CD4-positive, alpha-beta T cell treated with Interleukin-17A for 4 hours (primary cell): ENCODE measurements at places on chromosomes 5 and 9.

DNA sequence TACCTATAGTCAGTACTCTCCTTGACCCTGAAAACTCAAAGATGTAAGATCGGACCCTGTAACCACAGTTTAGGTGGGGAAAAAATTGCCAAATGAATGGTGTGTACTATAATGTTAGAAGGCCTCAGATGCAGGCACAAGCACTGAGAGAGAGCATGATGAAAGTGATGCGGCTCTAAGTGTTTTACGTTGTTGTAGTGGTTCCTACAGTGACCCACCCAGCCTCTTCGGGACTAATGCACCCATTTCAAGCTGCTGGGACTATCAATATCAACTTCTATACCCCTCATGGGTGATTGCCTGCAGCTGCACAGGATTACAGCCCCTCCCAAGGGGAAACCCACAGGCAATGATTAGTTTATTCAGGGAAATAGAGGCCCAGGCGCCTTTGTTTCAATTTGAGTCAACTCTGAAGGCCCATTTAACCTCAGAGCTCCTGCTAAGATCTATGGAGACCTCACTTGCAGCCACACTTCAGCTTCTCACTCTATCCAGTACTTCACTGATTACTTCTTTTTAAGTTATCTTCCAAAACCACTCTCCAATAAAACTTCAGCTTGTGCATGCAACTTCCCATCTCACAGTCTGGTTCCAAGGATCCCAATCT, 340.7 kb downstream of the NR2F1-AS1 start:
- no peak for DNase-seq

GRCh38 chr5:123811831-123812230, 299.9 kb downstream of the CSNK1G3 start:
- DNase-seq = no peak

DNA sequence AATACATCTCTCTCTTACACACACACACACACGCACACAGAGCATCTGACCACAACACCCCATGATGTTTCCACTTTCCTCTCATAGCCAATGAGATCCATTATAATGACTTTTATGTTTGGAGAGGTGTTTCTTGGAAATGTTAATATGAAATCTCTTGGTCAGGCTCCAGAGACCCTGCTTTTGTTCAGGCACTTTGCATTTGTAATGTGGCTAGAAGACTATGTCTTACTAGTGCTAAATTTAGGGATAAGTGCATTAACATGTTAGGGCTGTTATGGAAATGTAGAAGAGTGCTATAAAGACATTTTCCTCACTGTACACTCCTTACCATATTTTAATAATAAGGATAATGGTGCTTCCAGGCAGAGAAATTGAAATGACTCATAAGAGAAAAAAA, 3.8 kb downstream of the CDH9 start:
- no peak for DNase-seq

DNA sequence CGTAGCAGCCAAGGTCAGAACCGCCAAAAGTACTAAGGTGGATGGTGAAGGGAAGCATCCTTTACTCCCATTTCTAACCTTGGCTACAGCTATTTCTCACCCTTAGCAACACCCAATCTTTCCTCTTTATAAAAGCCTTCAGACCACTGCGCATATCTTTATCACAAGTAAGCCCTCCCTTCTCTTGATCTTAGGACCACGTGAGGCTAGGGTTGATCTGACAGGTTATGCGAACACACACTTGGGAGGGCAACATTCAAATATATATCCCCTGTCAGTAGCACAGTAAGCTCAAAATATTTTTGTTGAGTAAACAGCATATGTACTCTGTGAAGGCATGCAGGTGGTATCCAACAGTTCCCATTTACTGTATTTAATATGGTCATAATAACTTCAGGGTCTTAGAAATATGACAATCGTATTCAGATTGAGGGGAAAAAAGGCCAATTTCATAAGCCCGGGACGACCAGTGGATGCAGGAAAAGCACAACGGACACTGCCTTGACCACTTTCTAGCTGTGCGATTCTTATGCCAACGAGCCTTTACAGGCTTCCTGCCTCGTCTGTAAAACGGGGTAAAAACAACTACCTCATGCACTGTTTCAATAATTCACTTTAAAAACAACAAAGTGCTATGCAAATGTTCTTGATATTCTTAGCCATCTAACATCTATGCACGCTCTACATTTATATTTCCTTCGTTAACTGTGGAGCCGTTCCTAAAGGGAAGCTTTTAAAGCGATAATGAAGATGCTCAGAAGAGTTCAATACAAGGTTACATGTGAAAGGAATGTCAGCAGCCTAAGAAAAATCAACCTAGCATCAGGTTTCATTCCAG, 1.3 kb downstream of the ARSB start:
- peak; percentile 6 for DNase-seq

DNA sequence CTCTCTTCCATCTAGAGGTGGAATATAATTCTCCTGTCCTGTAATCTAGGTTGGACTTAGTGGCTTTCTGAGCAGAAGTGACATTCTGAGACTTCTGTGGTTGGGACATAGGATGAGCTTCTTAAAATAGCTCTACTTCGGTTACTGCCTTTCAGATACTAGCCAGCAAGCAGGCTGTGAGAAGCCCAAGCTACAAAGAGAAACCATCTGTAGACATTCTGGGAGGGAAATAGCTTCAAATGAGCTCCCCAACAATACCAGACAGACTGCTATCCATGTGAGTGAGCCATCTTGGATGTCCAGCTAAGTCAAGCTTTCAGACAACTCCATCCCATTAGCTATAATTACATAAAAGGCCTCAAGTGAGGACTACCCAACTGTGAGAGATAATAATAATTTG, 568.9 kb downstream of the DMRTA1 start:
- no peak for DNase-seq

- DNase-seq = no peak
Observed at GRCh38 chr5:54873691-54874090, 111.7 kb downstream of the ESM1 start.

GRCh38 chr5:162227075-162227474, 159.5 kb downstream of the GABRG2 start:
- no peak for DNase-seq

GRCh38 chr5:108830705-108831276, 83.1 kb downstream of the FER start:
- DNase-seq = no peak

DNA sequence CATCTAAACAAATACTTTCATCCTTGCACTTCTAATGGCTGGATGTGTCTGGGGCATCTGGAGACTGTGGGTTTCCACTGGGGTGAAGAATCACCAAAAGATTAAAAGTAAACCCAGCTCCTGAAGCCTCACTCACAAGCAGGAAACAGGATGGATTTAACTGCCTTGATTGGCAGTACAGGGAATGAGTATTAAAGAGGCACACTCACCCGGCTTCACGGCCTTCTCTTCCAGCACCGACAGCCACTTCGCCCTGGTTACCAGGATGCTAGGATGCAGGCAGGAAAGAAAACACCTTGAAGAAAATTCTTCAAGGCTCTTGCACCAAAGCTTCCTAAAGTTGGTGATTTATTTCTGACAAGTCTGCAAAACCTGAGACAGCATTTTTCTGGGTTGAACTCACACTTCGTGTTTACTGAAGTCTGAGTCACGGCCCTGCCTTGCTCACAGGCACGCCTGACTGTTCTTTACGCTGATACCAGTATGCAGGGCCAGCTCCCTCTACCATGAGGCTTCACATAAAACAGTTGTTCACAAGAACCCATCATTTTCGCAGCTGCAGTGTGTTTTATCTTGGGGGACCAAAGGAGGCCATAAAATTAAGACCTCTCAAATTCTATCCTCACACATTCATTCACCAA, 56.5 kb upstream of the ZNF354A start:
- no peak for DNase-seq

- no peak for DNase-seq
Observed at GRCh38 chr5:40672425-40672824, 7.3 kb upstream of the PTGER4 start.

DNA sequence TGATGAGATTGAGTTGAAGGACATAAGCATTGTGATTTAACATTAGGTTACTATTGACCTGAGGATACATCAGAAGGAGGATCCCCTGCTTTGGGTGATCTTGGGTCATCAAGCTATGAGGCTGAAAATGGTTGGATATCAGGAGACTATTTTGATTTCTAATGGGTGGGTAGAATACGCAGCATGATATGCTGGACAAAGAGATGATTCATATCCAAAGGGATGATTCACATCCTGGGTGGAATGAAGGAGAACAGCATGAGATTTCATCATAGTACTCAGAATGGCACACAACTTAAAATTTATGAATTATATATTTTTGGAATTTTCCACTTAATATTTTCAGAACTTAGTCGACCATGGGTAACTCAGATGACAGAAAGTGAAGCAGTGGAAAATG, 1759.5 kb upstream of the C9orf72 start:
- no peak for DNase-seq

DNA sequence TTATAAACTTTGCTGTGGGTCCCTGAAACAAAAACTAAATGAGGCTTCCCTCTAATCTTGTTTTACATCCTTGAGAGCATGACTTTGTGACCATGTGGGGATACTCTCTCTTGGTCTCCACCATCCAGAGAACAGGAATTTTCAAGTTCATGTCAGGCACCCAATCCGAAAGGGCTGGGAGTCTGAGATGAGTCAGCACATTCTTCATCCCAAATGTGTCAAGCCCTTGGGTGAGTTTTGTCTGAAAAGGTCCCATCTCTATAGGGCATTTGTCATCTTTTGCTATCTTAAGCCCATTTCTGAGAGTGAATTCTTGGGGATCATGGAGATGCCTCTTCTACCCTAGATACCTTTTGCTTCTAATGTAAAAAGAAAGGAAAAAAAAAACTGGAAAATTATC, 26.9 kb upstream of the RAPGEF6 start:
- DNase-seq = no peak

GRCh38 chr9:69324549-69325401, at the start of gene ENTREP1:
ENTREP1 (plus strand) TSS chr9:69325215; CDS start chr9:69325310, 95 bp downstream.
- no peak for DNase-seq

DNA sequence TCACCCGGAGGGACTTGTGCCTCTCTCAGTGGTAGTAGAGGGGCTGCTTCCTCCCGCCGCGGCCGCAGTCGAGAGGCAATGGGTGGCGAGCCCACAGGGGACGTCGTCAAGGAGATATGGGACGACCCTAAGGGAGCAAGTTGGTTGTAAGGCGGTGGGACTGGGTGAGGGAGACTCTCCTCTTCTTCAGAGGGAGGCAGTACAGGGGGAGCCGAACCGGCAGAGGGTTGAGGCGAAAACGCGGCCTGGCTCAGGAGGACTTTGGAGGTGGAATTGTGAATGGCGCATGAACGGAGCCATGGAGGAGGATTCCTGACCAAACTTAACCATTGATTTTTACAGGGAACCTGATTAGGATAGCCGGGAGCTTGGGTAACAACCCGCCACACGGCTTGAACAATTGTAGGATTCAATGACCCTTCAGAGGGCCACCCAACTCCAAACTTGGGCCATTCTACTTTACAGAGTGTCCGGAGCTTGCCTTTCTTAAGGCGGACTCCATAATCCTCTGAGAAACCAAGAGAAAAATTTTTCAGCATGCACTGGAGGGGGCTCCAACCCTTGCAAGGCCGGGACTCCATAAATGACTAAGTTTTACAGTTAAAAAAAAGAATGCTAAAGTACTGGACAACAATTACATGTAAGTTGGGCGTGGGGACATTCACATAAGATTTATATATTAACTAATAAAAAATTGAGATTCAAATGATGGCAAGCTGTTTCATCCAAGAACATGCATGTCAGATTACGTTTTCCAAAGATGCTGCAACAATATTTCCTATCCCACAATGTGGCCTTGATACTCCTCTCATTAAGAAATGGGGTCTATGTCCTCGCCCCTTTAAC, 19.4 kb upstream of the RHOBTB3 start:
- DNase-seq = no peak

- no peak for DNase-seq
Observed at GRCh38 chr5:92969781-92970237, 611.2 kb downstream of the NR2F1-AS1 start.

GRCh38 chr5:64513492-64513891, 7.7 kb downstream of the RGS7BP start:
- no peak for DNase-seq

- DNase-seq = no peak
Observed at GRCh38 chr9:26940779-26941178, 6.3 kb downstream of the PLAA start.
